ENCODE measurements at places on chromosomes 11 and 22.

- no peak for DNase-seq
Measured at GRCh38 chr11:48091426-48092102, 111.2 kb downstream of the PTPRJ start.

- peak; percentile 36 for DNase-seq
Measured at GRCh38 chr22:30244641-30245040, 1.9 kb downstream of the LIF start.

- no peak for DNase-seq
Measured at GRCh38 chr11:91293119-91293518, 931.5 kb upstream of the FAT3 start.

DNA sequence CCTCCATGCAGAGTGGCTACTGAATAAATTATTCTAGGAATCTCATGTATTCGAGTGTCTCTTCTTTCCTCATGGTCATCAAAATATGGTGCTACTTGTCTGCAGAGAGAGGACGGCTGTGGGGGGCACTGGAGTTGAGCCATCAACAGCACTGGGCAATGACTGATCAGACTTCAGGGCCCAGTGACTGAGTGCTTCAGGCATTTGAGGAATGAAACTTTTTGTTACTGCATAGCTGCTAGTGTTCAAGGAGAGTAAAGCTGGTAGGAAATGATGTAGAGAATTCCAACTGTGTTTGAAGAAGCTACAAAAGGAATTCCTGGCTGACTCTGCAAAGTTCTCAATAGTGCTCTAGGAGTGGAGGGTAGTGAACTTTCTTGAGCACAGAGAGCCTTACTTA lies 277.7 kb downstream of the CADM1 start:
- DNase-seq: no peak

- no peak for DNase-seq
Measured at GRCh38 chr22:43744700-43745410, 67.2 kb downstream of the EFCAB6 start.

GRCh38 chr22:37905534-37906363 lies at the start of gene MICALL1:
Gene MICALL1 (plus strand): TSS chr22:37906297. CDS start chr22:37906423, 126 bp downstream.
- DNase-seq: peak; percentile 52

DNA sequence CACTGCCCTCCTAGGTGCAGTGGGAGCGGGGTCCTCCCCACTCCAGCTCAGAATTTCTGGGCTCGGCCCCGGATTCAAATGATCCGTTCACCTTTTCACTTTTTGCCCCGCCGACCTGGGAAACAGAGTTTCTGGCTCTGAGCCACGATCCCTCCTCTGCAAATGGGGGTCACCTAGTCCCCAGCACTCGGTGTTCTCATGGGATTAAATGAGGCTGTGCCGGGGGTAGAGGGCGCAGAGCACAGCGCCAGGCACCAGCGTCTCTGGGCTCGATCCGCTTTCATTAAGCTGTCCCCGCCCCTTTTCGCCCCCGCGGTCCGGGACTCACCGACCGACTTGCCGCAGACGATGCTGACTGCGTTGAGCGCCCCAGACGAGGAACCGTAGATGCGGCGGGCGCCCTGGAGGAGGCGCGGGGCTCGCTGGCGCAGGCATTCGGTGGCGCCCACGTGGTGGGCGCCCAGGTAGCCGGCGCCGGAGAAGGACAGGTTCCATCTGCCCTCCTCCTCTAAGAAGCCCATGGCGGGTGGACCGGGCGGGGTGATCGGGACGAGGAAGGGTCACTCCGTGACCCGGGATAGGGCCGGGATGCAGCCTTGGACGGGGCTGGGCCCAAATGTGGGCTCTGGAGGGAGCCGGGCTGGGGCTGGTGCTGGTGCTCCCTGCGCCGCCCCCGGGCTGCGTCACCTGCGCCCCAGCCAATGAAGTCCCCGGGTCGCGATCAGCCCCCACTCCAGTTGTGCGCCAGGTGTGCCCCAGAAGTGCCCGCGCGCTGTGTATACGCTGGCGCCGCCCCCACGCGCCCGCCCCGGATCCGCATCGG lies at the start of gene PNPLA5:
PNPLA5 (minus strand) TSS at position 654 of the 823 bp plus-strand sequence; CDS start at position 521, 133 bp downstream.
- DNase-seq: no peak

GRCh38 chr11:68010090-68011041 lies at the start of gene ALDH3B1:
Gene ALDH3B1 (plus strand): TSS chr11:68010327. CDS start chr11:68015298, 4,971 bp downstream.
- DNase-seq: no peak

DNA sequence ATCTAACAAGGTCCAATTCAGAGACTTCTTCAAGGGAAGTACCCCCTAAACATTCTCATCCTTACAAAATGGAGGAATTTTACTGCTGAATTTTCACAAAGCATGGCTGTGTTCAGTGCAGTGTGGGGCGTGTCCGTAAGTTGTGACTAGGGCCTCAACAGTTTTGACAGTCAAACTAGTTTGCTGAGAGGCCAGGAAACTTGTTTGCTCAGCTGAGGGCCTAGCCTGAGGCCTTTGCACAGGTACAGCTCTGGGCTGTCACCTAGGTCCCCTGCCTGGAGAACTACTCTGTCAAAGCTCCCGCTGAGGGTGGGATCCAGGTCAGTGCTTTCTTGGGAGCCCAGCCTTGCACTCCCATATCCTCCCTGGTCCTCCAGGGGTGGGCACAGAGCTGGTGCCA lies 27.9 kb downstream of the TCP11L1 start:
- DNase-seq: no peak

DNA sequence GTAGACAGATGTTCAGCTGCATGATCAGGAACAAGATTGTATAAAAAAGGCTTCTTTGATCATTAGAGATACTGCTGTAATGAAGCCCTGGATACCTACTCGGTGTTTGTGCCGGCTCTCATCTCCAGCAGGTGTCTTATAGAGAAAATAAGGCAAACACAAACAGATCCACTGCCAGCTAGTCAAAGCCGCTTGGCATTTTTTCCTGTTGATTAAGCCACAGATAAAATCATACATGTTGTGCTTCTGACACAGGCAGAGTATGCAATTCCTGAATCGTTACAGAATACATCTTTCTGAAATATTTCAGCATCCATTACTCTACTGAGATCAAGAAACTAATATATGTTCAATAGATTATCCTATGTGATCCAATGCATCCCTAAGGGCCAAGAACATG lies 206.9 kb downstream of the CADM1 start:
- no peak for DNase-seq

DNA sequence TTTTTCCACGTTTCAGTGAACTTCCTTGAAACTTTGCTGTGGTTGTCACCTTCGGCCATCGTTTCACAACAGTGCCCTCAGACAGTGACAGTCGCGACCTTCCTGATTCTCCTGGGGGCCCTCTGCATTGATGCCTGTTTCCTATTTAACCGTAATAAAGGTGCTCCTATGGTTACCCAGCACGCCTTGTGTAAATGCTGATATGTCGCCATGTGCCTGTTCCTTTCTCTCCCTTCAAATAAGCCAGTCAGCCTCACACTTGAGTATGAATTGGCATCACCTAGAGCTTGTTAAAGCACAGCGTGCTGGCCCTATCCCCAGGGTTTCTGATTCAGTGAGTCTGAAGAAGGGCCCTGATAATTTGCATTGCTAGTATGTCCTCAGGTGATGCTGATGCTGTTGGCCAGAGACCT lies 104.8 kb downstream of the MICAL2 start:
- DNase-seq: no peak

DNA sequence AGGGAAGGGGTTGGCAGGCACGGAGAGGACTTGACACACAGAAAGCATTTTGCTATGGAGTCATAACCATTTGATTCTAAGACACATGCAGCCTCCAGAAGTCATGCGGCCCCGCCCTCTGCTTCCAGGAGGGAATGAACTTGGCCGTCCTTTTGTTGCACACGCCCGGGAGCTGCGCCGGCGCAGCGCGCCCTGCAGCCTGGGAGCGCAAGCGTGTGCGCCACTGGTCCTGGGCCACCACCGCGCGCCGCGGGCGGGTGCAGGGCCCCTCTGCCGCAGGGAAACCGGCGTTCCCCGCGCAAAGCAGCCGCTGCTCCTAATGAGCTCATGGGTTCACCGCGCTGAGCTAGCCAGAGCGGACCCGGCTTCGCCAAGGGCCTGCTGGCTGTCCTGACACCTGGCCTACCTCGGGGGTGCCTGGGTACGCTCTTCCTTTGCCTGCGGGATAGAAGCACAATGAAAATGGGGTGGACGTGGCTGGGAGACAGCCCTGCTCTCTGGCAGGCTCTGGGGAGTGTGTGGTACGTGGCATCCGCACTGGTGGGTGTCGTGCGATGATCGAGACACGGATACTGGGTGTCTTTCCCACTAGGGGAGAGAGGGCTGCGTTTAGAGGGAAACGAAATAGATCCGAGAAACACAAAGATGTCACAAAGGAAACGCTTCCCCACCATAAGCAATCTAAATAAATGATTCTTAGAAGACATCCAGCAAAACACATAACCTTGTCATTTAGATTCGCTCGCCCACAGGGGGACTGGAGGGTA lies 669 bp downstream of the MICAL3 start:
- DNase-seq: no peak

DNA sequence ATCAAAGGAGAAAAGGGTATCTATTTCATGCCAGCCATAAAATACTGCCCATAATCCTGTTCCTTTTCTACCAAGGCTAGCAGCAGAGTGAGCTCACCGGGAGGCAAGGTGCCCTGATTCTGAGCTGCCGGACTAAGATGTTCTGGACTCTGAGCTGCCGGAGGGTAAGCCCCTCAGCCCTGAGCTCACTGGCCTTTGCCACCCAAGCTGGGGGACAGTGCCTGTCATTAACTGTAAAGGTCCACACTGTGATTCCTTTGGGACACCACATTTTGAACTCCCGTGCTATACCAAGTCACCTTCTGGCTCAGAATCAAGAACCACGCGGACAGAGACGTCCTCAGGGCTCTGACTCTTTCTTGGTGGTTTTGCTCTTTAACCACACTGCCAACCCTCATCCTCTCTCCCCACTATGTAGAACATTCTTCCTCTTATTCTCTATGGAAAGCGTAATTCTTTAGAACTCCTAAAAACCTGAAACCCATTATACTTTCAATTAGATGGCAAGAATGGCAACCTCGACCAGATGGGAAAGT lies 88.4 kb upstream of the BID start:
- no peak for DNase-seq

DNA sequence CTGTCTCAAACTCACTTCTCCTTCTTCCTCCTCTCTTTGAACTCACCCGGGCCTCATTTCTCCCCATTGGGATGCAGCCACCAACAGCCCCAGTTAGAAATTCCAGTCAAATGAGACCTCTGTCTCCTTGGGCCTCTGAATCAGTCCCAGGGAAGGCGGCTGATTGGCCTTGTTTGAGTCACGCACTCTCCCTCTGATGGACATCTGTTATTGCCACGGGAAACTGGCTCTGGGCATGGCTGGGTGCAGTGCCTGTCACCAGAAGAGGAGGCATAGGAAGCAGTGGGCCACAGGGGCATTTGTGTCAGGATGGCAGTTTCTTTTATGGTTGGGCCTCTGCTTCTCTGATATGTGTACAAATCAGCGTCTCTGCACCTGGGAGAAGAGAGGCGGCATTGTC lies 9.6 kb upstream of the WNT11 start:
- no peak for DNase-seq

GRCh38 chr22:17493419-17493981 lies 69.8 kb upstream of the SLC25A18 start:
- no peak for DNase-seq

- DNase-seq: no peak
Measured at GRCh38 chr11:67510023-67510345, 2.0 kb upstream of the CDK2AP2 start.

GRCh38 chr22:36475341-36475740 lies 6.1 kb downstream of the TXN2 start:
- DNase-seq: no peak

DNA sequence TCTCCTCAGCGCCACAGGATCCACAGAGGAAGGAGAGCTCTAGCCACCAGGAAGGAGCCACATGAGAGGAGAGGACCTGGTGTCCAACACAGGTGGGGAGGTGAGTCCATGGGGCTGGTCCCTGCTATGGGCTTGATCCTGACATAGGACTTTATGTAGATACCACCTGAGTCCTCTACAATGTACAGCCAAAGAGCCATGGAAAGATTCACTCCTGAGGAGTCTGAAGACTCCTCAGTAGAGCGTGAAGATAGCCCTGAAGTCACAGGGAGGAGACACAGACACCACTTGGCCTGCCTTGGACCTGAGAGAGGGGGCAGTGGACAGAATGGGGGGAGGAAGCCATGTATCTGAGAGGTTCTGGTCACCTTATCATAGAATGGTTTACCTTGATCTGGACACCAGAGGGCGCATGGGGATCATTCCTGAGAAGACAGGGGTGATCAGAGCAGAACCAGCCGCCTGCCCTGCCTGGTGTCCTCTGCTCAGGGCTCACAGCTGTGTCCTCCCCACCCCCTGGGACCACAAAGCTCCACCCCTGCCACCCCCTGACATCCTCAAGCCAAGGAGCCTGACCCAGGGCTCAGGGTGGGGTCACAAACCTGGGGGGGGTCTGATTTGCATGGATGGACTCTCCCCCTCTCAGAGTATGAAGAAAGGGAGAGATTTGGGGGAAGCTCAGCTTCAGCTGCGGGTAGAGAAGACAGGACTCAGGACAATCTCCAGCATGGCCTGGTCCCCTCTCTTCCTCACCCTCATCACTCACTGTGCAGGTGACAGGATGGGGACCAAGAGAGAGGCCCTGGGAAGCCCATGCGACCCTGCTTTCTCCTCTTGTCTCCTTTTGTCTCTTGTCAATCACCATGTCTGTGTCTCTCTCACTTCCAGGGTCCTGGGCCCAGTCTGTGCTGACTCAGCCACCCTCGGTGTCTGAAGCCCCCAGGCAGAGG lies 77.0 kb downstream of the ZNF280B start:
- DNase-seq: peak; percentile 65

DNA sequence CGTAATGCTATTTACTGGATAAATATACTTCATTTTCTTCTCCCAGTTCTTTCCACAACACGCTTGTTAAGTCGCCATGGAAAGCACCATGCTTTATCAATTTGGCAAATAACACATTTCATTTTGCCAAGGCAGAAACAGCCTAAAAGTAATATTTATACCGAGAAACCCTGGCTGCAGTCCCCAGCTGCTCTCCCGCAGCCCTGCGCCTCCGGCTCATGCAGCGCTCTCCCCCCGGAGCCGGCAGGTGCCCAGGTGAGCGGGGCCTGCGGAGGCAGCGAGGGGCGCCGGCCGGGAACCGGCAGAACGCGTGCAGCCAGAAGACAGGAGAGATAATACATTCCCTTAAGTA lies 681 bp upstream of the ARHGEF12 start:
- no peak for DNase-seq

GRCh38 chr22:48001101-48001500 lies 1238.7 kb downstream of the TBC1D22A start:
- DNase-seq: no peak

- DNase-seq: no peak
Measured at GRCh38 chr11:14938936-14939335, 33.2 kb downstream of the CALCA start.

GRCh38 chr11:83661491-83662350 lies 375.6 kb upstream of the CCDC90B start:
- DNase-seq: no peak

GRCh38 chr11:113043698-113044097 lies 82.5 kb downstream of the NCAM1 start:
- no peak for DNase-seq

DNA sequence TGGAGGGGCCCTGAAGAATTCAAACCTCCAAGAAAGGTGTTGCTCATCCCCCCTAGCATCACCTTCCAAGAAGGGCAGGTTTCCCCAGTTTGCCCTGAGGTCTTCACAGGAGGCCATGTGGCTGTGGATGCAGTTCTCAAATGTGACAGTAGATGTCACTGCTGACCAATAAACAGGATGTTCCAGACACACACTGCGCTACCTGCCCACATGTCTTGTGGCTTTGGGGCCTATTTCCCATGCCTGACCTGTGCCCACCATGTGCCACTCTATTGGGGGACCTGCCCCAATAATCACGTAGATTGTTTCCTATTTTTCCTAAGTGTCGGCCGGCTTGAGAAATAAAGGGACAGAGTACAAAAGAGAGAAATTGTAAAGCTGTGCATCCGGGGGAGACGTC lies 4.5 kb downstream of the GSTT2 start:
- peak; percentile 65 for DNase-seq
